CD4-positive, alpha-beta T cell treated with Interleukin-10 for 1 hour (primary cell): ENCODE measurements at places on chromosomes 4 and X.

- DNase-seq = no peak
Measured at GRCh38 chr4:24644983-24645764, 60.8 kb upstream of the DHX15 start.

DNA sequence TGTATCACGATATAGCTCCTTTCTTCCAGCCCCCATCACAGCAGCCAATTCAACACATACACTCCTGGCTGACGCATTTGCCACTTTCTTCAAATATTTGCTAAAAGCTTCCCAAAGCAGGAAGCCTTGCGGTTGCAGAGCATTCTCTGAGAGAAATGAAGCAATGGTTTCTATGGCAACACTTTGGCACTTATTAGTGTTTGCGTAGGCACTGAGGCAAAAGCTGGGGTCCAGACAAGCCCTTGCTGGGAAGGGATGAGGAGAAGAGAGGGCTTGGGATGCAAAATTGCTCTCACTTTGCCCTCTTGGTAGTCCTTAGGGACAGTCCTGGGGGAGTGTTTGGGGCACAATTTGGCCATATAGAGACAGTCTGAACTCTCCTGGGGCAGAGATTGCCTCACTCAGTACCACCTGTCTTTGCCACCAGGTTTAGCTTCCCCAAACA lies 55.0 kb upstream of the PAK3 start:
- DNase-seq = peak; percentile 42

DNA sequence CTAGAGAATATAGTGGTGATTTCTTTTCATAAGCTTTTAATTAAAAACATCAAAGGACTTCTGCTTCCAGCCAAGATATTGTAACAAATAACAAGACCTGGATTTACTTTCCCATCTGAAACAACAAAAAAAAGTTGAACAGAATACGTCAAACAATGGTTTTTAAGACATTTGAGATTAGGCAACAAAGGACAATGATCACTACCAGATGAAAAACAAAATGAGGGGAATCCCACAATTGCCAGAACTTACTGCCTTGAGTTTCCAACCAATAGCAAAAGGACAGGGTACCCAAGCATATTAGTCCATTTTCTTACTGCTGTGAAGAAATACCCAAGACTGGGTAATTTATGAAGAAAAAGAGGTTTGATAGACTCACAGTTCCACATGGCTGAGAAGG lies 341.4 kb upstream of the INTU start:
- DNase-seq = no peak

DNA sequence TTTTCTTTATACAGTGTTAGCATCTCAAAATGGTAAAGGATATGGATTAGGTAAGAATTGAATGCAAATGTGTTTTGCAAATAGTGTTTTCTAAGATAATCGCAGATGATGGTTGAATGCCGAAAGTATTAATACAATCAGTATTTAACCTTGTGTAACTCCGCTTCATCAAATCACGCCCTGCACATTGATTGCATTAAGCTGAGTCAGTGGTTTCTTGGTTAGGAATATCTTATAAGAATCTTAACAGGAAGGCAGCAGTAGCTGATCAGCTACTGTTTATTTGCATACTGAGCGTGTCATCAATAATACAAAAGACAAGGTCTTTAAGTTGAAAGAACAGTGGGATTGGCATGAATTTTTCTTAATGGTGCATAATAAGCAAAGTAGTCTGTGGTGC lies 545.4 kb downstream of the RPA4 start:
- no peak for DNase-seq

DNA sequence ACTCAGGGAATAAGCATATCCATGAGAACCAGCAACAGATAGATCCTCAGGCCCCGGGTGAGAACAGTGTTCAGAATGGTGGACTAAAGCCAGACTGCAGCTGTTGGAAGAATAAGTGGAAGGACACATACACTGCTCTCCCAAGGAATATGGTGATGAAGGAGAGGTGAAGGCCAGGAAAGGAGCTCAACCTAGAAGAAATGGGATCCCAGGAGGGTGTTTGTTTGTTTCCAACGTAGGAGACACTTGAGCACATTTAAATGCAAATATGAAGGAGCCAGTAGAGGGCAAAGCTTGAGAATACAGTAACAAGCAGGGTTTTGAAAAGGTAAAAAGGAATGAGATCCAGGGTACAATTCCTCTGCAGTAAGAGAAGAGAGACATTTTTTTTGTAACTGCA lies 42.4 kb upstream of the ATOH1 start:
- DNase-seq = no peak

DNA sequence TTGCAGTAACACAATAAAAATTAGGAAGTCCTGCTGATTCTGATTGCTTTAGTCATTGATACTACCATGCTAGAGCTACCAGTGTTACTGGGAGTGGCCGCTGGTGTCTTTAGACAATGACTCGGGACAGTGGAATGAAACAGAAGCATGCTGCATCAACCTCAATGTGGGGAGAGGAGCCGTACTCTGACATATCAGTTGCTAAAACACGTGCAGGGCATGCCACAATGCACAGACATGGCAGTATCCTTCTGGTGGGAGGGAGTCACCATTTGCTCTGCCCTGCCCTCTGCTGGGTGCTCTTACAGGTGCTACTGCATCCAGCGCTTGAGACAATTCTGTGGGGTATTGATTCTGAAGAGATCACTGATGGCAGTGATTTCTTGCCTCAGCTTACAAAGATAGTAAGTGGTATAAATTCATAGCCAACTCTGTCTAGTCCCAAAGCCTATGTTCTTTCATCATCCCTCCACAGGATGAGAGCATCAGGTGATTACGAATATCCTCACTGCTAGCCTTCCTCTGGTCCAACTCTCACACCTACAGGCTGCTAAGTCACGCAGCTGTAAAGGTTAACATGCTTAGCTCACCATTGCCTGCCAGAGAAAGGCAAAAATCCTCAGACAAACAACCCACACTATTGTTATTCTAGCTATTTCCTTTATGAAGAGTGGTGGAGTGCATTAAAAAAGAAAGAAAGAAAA lies 43.7 kb downstream of the NSG1 start:
- DNase-seq = peak; percentile 56

GRCh38 chr4:72896515-72896914 lies 173.0 kb downstream of the COX18 start:
- no peak for DNase-seq

GRCh38 chr4:174314770-174315169 lies 31.1 kb downstream of the CEP44 start:
- DNase-seq = no peak

DNA sequence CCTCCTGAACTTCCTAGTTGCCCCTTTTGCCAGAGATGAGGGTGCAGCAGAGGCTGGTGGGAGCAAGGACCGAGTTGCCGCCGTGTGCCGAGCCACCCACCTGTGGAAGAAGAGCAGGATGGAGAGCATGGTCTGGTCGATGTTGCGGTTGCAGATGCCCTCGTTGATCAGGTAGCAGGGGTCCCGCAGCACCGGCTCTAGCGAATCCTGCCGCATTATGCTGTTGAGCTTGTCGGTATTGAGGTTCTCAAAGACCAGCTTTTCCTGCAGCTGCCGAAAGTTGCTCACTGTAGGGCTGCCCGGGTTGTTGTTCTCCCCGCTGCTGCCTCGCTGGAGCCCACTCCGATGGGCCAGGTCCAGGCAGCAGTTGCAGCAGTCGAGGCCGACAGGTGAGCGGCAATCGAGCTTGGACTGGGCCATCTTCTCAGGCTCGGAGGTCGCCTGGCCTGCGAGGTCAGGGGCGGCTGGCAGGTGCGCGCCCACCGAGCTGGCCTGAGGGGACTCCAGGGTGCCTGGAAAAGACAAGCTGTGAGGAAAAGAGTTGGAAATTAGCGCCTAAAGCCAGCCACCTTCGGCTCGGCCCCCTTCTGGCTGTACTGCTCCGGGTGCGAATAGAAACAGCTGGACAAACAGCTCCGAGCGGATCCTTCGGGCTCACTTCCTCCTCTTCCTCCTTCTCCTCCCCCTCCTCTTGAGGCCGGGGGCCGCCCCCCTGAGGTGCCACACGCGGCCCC lies 420 bp downstream of the TSC22D3 start:
- no peak for DNase-seq

GRCh38 chr4:76997532-76997931 lies 48.0 kb downstream of the SEPTIN11 start:
- DNase-seq = no peak

DNA sequence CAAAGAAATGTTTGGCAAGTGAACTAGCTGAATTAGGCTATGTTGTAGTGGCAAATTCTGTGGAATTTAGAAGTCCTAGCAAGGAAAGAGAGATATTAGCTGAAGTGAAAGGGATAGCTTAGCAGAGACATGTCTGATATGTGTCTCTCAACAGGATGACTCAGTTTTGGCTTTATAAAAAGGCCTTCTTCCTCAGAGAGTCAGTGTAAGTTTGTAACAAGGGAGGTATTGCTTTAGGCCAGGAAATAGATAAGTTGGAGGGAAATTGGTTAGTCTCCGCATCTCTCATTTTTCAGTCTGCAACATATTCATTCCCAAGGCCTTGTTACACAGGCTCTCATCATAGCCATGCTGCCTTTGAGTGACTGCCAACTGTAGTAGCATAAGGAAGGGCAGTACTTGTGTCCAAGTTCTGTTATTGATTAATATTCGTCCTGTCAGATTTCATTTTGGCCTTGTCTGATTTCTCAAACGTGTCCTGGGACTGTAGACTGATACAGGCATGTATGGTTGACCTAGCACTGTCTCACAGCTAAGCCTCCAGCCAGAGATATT lies 4.0 kb downstream of the TMEM164 start:
- DNase-seq = no peak

- no peak for DNase-seq
Measured at GRCh38 chr4:36677112-36677511, 395.7 kb downstream of the DTHD1 start.

GRCh38 chrX:68180579-68180978 lies 252.7 kb downstream of the OPHN1 start:
- DNase-seq = no peak

- no peak for DNase-seq
Measured at GRCh38 chrX:133654811-133655210, 239.5 kb upstream of the GPC4 start.

DNA sequence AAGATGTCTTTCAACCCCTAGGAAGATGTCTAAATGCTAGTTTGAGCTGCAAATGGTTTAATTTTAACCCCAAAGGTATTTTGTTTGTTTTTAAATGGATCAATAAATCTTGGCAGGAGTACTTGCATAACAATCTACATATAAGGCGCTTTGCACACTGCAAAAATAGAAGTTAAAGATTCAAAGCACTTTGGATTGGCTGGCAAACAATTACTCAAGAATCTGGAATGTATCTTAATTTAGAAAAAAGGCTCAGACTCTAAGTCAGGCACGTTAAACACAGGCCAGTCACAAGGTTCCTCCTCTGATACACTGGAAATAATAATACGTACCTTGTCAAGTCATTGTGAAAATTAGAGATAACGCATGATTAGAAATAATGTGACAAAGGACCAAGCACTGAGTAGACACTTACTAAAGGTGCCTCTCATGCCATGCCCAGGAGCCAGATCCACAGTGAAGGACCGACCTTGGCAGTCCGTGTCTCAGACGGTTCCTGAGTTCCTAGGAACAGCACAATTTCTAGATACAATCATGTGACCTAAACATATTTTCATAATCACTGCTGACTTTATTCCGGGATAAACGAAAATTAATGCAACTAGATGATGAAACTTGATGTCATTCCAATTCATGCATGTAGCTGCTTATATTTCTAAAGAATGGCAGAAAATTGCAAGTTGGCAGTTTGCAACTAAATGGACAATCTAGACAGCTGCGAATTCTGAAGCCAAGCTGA lies 49.6 kb downstream of the PROM1 start:
- no peak for DNase-seq

DNA sequence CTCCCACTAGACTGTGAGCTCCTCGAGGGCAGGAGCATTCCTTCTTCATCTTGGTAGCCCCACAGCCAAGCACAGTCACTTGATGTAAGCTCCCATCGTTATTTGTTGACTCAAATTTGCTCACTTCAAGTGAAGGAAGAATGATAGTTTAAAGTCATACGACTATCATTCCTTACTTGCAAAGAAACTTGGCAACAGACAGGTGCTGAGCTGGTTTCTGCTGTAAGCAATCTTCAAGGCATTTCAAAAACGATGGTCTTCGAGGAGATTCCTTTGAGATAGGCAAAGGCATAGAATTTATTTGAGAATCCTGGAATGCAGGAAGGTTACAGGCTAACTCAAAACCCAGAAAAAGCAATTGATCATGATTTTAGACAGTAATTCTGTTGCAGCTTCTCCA lies 64.8 kb downstream of the QDPR start:
- DNase-seq = no peak

- DNase-seq = no peak
Measured at GRCh38 chr4:156705311-156705710, 266.3 kb downstream of the PDGFC start.

DNA sequence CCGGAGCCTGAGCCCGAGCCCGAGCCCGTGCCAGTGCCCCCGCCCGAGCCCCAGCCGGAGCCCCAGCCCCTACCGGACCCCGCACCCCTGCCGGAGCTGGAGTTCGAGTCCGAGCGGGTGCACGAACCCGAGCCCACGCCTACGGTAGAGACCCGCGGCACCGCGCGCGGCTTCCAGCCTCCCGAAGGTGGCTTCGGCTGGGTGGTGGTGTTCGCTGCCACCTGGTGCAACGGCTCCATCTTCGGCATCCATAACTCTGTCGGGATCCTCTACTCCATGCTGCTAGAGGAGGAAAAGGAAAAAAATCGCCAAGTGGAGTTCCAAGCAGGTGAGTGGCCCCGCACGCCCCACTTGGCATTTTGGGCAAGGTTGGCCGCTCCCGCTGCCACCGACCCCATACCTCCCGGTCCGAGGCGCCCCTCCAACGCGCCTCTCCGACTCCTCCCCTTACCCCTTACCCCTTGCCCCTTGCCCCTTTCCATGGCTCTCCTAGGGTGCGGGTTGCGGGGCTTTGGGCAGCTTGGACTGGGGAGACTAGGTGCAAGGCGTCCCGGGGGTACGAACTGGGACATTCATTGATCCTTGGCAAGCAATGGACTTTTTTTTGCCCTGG lies 553 bp downstream of the SLC16A2 start:
- DNase-seq = no peak

GRCh38 chr4:5799406-5799805 lies 88.4 kb downstream of the EVC start:
- no peak for DNase-seq

GRCh38 chr4:175646802-175647201 lies 165.3 kb downstream of the GPM6A start:
- no peak for DNase-seq

GRCh38 chrX:55709735-55710134 lies 7.8 kb upstream of the RRAGB start:
- DNase-seq = no peak

DNA sequence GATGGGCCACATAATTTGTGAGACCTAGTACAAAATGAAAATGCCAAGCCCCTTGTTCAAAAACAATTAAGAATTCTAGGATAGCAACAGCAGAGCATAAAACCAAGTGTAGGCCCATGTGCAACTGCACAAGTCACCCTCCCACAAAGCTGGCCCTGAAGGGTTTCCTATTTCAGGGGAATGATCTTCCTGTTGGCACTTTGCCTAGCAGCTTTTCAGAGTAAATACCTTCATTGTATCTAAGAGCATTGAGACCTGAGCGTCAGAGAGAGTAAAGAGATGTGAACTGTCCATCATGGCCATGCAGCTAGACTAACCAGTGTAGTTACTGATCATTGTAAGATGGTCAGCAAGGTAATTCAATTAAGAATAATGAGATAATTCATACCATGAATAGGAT lies 113.6 kb downstream of the CNKSR2 start:
- DNase-seq = no peak
